ENCODE measurements at places on chromosomes 12 and 14.

GRCh38 chr12:130356222-130356621, 18.5 kb downstream of the PIWIL1 start:
- no peak for DNase-seq

- no peak for DNase-seq
Observed at GRCh38 chr14:68519671-68520187, 273.1 kb downstream of the ZFP36L1 start.

GRCh38 chr12:42737398-42737797, 147.9 kb upstream of the PRICKLE1 start:
- no peak for DNase-seq

DNA sequence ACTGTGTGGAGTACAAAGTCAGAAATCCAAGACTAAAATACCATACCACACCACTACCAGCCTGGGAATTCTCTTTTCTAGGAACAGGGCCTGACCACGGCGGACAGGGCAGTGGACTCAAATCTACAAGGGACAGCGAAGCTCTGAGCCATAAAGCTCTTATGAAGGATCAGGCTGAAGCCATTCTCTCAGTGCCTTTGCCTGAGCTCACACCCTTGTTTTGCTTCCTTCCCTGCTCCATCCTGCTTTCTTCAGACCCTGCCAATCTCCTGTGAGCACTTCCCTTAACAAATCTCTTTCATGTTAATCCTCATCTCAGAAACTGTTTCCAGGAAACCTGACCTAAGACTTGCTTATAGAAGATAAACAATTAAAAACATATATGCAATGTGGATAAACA, 398.5 kb downstream of the MDGA2 start:
- DNase-seq: no peak

GRCh38 chr12:52235001-52235764, 2.1 kb downstream of the KRT7 start:
- DNase-seq: no peak

GRCh38 chr12:54628186-54628846, 6.4 kb downstream of the LACRT start:
- DNase-seq: no peak

DNA sequence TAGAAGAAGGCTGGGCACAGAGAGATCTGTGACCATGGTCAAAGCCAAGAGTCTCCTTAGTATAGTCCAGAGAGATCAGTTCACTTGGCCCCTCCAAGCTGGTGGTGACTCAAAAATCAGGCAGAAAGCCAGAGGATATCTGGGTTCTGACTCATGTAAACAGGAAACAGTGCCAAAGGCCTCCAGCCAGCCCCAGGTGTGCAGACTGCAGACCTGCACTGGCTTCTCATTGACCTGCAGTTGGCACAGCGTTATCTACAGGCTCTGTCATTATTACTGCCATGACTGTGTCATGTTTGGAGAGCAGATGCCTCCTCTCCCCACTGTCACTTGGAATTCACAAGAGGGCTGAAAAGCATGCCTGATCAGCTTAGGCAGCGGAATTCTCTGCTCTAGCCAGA, 295.7 kb upstream of the PRKD1 start:
- no peak for DNase-seq

DNA sequence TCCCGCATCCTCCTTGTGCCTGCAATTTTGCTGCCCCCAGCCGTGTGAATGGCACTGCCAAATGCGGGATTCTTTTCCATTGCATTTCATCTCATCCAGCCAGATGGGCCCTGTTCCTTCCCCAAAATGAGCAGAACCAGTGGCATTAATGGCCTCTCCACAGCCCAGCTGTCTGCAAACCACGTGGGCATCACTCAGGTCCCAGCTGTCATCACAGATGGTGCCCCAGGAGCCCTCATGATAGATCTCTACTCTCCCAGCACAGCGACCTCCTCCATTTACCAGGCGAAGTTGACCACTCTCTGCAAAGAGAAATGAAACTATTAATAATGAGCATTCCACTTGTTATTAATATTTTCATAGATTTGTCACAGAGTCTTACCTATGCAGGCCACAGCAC, 17.1 kb downstream of the CD163 start:
- no peak for DNase-seq

- DNase-seq: no peak
Observed at GRCh38 chr12:122610911-122611310, 83.9 kb downstream of the KNTC1 start.

- DNase-seq: no peak
Observed at GRCh38 chr12:41619705-41620104, 431.6 kb downstream of the PDZRN4 start.

DNA sequence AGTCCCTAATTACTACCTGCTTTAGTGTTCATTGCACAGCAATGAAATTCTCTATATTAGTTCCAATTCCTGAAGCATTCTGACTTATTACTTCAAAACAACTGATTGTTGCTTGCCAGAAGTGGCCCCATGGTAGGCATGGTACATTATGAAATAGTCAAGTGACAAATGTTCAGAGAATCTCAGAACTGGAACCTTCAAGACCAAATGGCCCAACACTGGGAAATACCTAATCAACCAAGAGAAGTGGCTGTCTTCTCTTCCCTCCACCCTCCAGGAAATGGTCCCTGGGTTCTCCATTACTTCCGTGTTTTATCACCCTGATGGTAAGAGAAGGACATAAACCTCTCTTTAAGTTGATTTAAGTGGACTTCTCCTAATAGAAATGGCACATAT, 49.9 kb downstream of the ITPR2 start:
- DNase-seq: no peak

GRCh38 chr12:127898616-127899015, 368.4 kb upstream of the TMEM132C start:
- no peak for DNase-seq
